HT1080 (cell line): ENCODE measurements at places on chromosomes 2 and 18. TPM values are rescaled to one million over a fixed set of nuclear protein-coding genes. Genes with fewer than 3 reads are reported as not detected.

- DNase-seq = no peak
These were observed 494.8 kb downstream of the CMPK2 start for GRCh38 chr2:6370753-6371551.

- no peak for DNase-seq
These were observed 15.6 kb upstream of the PPP1CB start for GRCh38 chr2:28736034-28736433.

GRCh38 chr2:217964275-217965161 lies 38.3 kb downstream of the TNS1 start:
- no peak for DNase-seq

GRCh38 chr2:72959995-72960981 lies 43.0 kb downstream of the EMX1 start:
- DNase-seq = no peak

The CYP27C1 gene
- 1.4 and 1.5 TPM in 2 replicates for total RNA-seq

DNA sequence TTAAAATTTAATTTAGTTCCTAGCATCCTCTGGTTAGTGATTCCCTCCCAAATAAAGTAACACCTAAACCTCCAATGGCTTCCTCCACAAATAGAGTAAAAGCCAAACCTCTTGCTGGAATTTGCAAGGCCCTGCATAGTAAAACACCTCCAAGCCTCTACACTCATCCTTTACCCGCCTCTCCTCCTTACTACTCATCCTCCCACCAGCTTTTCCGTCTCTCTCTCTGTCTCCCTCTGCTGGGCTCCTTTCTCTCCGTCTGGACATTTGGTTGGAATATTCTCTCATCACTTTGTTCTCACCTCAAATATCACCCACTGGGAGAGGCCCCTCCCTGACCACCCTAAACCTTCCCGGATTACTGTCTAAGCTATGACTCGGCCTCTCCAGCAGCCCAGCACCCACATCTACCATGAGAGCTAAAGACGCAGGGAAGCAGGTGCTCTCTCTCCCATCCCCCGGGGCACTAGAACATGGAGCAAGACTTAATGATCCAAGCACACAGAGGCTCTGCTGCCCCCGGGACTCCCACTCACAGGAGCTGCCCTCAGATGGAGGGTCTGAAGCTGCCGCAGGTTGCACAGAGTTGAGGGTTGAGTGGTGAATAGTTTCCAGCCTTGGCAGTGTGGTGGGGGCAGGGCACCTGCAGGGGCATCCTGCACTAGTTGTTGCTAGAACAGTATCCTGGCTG lies 167.2 kb downstream of the FBXO15 start:
- peak; percentile 55 for DNase-seq

DNA sequence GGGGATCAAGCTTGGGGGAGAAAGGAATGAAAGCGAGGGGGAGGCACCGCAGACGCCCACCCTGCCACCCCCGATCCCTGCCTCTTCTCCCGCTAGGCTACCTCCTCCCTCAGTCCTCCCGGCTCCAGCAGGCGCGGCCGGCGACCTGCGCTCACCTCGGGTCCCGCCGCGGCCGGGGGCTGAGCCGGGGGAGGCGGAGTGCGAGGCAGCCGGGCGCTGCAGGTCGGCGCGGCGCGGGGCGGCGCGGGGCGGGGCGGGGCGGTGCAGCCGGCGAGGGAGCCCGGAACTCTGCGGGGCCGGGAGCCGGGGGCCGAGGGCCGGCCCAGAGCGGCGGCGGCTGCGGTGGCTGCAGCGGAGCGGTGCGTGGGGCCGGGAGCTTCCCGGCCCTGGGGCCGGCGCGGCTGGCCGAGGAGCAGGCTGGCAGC lies 477 bp downstream of the ACVR1 start:
- no peak for DNase-seq

DNA sequence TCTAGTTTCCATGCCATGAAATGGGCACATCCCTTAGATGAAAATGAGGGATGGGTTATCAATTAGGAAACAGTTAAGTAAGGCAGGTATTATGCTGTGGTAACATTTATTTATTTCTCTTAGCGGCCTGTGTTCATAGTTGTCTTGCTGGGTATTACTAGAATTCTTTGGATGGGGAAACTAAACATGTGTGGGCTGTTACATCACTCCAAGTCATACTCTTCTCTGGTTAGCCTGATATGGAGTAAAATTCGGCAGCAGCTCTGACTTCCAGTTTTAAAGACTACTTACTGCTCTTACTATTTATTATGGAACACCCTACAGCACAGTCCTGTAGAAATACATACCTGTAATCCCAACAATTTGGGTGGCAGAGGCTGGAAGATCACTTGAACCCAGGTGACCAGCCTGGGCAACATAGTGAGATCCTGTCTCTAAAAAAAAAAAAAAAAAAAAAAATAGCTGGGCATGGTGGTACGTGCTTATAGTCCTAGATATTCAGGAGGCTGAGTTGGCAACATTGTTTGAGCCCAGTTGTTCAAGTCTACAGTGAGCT lies 33.1 kb upstream of the RASGRP3 start:
- no peak for DNase-seq

- DNase-seq = no peak
These were observed 35.0 kb downstream of the SUMO1 start for GRCh38 chr2:202203348-202203747.

- DNase-seq = no peak
These were observed 977.3 kb upstream of the ACVR2A start for GRCh38 chr2:146867477-146867986.

The MZT2B gene
- 245 and 400 TPM in 2 replicates for total RNA-seq

GRCh38 chr2:56519806-56520205 lies 336.0 kb downstream of the CCDC85A start:
- no peak for DNase-seq

DNA sequence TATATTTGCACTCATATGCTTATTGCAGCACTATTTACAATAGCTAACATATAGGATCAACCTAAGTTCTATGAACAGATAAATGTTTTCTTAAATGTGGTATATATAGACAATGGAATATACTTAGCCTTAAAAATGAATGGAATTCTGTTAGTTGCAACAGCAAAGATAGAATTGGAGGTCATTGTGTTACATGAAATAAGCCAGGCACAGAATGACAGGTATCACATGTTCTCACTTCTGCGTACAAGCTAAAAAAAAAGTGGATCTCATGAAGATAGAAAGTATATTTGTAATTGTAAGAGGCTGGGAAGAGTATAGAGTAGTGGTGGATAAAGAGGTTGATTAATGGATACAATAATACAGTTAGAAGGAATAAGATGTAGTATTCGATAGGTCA lies 255.5 kb upstream of the SETBP1 start:
- DNase-seq = no peak

DNA sequence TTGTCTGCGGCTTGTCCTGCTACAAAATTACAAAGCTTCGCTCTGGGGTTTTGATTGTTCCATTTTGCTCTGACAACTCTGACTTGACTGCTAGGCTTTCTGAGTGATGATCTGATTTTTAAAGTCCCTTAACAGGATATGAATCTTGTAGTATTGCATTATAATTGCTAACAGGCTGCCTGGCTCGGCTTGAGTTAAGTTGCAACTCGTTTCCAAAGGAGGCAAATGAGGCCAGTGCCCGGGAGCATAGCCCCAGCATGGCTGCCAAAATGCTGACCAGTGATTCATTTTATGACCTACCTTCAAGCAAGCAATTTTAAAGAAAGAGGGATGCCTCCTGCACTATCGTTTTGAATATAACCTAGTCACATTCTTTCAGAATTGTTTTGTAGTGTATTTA lies 135.4 kb downstream of the COL6A3 start:
- DNase-seq = no peak

The R3HDM1 gene
- total RNA-seq = 9.0 and 12.4 TPM in 2 replicates
